Small intestine (tissue), 16 donors: ENCODE measurements at places on chromosomes 12 and 14. TPM values are rescaled to one million over a fixed set of nuclear protein-coding genes. Genes with fewer than 3 reads are reported as not detected.
A peak's percentile ranks its signal among the peaks of the same experiment; 100 is the strongest.

Gene PTPRO
- 6.7 TPM for polyA plus RNA-seq

Gene CAND1
- polyA plus RNA-seq, result 16.3 TPM

Gene PRH2
- polyA plus RNA-seq, result not detected

Gene ANHX
- not detected for polyA plus RNA-seq

Gene PRB2
- not detected for polyA plus RNA-seq

Gene GPR68
- 0.54 TPM for polyA plus RNA-seq

DNA sequence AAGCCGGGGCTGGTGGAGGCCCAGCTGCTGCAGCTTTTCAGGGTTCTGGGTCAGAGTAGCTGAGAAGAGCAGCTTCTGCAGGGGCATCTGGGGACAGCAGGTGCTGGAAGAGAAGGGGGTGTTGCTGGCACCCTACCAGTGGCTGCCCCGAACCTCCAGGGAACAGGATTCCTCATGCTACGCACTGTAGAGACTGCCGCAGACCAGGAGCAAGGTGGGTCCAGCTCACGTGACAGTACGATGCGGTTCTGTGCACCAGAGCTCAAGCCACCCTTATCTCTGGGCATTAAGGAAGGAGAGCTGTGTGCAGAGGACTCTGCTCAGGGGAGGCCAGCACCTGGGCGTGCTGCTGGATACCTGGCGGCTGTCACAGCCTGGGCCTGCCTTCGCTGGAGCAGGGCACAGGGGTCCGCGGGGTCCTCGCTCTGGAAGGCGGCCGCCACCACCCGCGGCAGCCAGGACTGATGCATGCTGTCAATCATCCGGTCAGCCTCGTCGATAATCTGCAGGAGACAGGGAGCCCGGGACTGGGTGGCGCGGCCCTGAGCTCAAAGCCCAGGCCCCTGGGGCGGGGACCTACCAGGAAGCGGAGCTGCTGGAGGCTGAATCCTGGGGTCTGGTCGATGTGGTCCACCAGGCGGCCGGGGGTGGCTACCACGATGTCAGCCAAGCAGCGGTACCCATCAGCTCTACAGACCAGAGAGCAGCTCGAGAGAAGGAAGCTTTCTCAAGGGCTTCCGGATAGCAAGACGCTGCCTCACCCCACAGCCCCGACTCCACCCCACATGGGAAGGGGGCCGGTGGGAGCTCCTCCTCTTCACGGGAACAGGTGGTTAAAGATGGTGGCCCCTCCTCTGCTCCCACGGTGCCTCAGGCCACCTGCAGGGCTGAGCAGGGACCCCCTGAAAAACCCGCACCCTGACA, 2.9 kb downstream of the DDX51 start:
- no peak for DNase-seq

- DNase-seq, result no peak
Measured at GRCh38 chr12:130117701-130118100, 44.6 kb upstream of the FZD10 start.

GRCh38 chr12:27331291-27331926, 1.2 kb upstream of the BMAL2 start:
- peak; percentile 18 for DNase-seq

DNA sequence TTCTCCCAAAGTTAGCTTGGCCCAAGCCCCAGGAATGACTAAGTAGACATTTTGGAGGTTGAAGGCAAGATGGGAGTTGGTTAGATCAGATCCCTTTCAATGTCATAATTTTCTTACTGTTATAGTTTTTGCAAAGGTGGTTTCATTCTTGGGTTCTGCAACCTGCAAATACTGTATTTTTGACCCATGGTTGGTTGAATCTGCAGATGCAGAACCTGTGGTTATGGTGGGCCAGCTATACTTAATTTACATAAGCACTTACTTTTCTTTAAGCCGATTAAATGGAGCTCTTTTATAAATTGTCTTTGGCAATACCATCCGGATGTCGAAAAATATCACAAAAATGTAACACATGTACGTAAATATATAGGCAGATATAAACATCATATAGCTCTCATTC, 25.6 kb downstream of the LEMD3 start:
- no peak for DNase-seq

DNA sequence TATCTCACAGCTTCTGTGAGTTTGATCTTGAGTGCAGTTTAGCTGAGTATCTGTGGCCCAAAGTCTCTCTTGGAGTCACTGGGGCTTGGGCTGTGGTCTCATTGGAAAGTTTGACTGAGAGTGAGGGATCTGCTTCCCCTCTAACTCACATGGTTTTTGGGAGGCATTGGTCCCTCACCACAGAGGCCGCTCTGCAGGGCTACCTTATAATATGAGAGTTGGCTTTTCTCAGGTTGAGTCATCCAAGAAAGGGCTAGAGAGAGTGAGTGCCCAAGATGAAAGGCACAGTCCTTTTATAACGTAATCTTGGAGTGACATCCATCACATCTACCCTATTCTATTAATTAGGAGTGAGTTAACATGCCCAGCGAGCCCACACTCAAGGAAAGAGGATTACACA, 175.8 kb downstream of the SLC41A2 start:
- DNase-seq, result no peak

DNA sequence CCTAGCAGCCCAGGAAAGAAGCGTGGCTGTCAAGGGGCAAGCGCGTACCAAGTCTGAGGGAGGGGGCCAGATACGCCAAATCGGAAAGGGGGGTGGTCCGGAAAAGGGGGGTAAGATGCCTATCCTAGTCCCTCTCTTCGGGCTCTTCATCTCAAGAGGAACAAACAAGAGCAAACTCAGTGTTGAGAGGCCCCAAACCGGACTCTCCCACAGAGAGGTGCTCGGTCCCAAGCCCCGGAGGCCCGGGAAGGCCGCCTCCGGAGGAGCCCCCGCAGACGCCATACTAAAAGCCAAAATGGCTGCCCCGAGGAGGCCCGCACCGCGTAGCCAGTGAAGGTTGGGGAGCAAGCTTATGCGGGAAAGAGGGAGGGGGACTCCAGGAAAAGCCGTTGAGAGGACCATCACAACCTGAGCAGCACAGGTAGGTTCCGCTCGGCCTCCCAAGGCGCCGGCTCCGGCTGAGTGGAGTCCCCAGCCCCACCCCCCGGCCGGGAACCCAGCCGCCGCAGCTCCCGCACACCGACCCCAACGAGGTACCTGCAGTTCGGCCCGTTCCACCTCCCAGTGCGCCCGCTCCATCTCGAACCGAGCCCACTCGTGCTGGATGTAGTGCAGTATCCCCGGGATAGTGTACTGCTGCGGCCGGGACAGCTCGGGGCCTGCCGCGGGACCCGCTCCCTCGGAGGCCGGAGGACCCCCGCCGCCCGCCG, at the start of gene AP4S1:
Gene AP4S1, plus strand, starts transcription at position 283 of the 710 bp plus-strand sequence. CDS start 40,548 bp downstream, outside the sequence.
- peak; percentile 80 for DNase-seq

GRCh38 chr12:123097561-123098084, 53.3 kb downstream of the PITPNM2 start:
- DNase-seq, result no peak

DNA sequence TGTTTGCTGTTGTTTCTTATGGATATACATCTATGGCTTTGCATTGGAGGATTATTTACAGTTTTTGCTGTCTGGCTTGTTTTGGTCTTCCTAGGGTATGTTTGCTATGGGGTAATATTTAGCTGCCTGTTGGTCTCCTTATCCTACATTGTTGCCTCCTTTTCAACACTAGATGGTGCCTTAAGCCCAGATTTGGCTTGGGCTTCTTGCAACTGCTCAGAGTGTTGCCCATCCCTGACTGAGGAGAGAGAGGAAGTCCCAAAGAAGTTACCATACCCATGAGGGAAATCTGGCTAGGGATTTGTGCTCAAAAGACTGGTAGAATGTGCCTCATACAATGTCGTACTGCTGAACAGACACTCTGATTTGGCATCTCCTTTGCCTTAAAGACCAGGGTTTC, 94.6 kb upstream of the MUCL1 start:
- DNase-seq, result peak; percentile 8

DNA sequence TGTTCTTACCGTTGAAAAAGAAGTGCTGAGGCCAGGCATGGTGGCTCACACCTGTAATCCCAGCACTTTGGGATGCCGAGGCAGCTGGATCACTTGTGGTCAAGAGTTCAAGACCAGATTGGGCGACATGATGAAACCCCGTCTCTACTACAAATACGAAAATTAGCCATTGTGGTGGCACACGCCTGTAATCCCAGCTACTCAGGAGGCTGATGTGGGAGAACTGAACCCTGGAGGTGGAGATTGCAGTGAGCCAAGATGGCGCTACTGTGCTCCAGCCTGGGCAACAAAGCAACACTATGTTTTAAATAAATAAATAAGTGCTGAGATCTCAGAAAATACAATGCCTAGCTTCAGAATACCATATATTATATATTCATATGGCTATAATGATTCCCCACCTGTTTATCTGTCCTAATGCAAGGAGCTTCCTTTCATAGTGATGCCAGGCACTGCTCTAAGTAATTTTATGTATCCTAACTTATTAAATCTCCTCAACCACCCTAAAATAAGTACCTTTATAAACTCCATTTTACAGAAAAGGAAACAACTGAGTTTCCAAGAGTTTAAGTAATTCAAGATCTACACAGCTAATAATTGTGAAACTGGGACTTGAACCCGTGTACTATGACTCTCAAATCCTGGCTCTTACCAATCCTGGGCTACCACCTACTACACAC, 7.3 kb downstream of the PHLDA1 start:
- DNase-seq, result no peak

DNA sequence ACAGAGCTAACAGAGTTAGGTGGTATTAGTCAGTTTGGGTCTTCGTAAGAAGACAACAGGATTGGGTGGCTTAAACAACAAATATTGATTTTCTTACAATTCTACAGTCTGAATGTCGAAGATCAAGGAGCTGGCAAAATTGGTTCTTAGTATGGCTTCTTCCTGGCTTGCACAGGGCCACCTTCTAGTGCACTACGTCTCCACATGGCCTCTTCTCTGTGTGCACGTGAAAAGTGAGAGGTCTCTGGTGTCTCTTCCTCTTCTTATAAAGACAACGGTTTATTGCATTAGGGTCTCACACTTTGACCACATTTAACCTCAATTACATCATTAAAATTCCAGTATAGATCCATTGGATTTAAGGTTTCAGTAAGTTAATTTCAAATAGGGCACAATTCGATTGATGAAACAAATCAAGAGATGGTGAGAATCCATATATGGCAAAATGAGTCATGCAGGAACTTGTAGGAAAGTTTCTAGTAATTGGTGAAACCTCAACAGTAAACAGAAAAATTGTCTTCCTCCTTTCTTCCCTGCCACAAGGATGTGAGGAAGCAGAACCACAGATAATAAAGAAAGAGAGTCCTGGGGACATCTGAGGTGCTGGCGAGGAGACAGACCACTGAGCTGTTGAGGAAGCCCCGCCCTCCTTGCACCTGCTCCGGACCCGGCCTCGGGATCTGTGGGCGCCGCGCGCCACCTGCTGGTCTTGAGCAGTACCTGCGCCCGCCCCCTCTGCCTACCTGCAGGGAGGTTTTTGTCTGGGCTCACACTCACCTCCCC, 846.7 kb downstream of the TMEM121 start:
- DNase-seq, result no peak

DNA sequence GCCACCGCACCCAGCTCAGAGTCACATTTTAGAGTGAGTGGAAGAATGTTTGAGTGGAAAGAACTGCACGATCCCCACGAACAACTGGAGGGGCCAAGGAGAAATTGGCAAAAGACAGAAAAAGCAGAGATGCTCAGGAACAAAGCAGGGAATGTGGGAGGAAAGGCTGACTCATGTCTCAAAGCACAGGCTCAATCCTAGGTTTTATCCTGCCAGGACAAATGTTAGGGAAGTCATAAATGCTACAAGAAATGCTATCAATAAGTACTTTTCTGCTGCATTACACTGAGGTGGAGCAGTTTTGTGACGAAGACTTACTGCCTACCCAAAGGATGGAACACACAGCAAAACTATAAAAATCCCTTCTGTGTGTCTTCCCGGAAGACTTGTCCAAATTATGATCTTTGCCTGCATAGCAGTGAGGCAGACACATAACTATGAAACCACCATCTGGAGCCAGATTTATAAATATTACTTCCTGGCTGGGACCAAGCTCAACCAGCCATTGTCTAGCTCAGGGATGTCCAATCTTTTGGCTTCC, 26.7 kb downstream of the NIN start:
- no peak for DNase-seq

DNA sequence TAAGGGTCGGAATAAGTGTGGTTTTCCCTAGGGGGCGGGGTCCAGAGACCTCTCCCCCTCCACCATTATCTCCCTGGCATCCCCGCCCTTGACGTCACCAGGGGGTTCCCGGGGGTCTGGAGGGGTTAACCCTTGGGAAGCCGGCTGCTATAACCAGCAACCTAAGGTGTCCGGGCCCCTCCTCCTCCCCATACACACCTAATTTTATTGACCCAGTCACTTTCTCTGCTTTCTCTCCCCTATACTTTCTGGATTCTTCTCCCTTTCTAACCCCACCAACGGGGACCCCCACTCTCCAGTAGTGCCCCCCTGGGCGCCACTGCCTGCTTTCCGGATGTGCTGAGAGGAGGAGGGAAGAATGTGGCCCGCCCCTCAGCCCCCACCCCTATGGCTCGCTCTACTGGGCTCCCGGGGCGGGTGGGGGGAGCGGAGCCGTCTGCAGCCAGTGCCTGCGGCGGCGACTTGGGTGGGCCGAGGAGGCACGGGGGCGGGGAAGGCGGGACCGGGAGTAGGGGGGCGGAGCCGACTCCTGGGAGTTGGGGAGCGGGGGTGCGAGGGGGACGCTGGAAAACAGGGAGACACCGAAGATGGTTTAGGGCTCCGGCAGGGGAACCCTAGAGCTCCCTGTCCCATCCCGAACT, 1.8 kb downstream of the GLI1 start:
- DNase-seq, result no peak

- DNase-seq, result peak; percentile 47
Measured at GRCh38 chr12:119902084-119902509, 25.0 kb upstream of the CIT start.

- peak; percentile 46 for DNase-seq
Measured at GRCh38 chr12:111434680-111435338, 29.1 kb downstream of the SH2B3 start.

- DNase-seq, result peak; percentile 70
Measured at GRCh38 chr12:55707841-55708694, at the start of gene ITGA7. Gene ITGA7, minus strand, starts transcription at chr12:55707904. Its CDS starts 222 bp downstream, at chr12:55707682.

DNA sequence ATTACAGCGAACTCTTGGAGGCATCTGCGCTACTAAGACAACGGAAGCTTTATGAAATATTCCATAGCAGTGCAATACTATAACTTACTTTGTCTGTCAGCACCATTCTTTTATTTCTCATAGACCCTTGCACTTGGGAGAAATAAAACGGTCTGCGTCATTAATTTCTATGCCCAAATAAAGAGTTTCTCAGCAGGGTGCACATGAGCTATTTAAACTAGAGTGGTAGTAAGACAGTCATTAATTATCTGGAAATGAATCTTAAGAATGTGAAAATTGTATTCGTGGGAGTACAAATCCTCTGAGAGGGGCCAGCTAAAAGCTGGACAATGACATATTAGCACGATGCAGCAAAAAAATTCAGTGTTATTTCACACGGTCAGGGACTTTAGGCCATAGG, 903.4 kb upstream of the FOXG1 start:
- no peak for DNase-seq

DNA sequence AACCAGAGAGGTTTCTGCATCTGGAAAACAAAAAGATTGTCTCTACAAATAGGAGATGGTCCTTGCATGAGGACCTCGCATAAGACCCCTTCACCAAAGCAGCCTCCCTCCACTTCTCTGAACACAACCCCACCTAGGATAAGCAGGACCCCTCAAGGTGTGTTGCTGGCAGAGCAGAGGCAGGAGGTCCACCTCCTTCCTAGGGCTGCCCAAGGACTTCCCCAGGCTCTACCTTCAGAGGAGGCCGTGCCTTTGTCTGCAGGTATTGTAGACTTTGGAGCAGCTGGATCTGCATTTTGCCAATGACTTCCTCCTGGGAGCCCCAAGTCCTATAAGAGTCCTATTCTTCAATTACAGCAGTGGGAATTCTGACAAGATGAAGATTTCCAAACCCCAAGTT, 67.3 kb upstream of the TSPAN11 start:
- no peak for DNase-seq

- peak; percentile 1 for DNase-seq
Measured at GRCh38 chr12:74365178-74365964, 172.3 kb upstream of the ATXN7L3B start.
